ENCODE measurements at places on chromosomes 12 and 14.
A peak's percentile ranks its signal among the peaks of the same experiment; 100 is the strongest.

- H3K36me3 ChIP-seq, result no peaks in the 10 kb centered on the region
- H3K27ac ChIP-seq, result no peak overlapping the region
- H3K27me3 ChIP-seq, result no peaks in the 10 kb centered on the region
- no peak overlapping the region for H3K4me3 ChIP-seq
- no peaks in the 10 kb centered on the region for H3K4me1 ChIP-seq
Observed at GRCh38 chr12:76337583-76337982, 10.6 kb downstream of the BBS10 start.

DNA sequence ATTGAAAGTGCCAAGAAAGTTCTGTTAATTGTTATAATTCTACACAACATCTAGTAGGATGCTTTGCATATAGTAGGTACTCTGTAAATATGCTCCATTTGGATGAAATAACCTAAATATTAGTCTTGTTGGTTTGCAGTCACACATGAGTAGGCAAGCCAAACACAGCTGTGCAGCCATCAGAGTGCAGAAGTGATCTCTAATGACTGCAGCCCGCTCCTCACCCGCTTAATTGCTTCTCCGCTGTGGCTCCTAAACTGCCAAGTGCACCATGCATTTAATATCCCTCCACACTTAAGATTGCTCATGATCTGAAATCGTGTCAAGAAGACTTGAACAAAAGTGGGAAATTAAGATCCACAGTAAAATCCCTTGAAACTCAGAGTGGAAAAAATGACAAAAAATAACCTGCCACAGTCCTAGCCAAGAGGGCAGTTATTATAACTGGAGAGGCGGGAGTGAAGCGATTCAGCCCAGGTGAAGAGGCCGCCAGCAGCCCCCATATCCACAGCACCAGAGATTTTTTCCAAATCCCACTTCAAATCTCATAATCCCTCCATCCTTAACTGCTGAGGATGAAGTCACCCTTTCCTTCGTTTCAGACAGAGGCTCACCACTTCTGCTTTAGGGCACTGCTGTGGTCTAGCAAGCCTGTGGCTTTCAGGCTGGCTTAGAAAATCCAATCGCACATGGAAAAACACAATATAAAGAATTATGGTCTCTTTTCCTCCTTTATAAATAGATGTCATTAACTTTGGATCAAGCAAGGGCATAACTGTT is 69.5 kb downstream of the TMEM30B start:
- H3K27ac ChIP-seq, result no peak overlapping the region
- DNase-seq, result no peak
- H3K4me3 ChIP-seq, result no peak overlapping the region
- H3K4me1 ChIP-seq, result no peaks in the 10 kb centered on the region

DNA sequence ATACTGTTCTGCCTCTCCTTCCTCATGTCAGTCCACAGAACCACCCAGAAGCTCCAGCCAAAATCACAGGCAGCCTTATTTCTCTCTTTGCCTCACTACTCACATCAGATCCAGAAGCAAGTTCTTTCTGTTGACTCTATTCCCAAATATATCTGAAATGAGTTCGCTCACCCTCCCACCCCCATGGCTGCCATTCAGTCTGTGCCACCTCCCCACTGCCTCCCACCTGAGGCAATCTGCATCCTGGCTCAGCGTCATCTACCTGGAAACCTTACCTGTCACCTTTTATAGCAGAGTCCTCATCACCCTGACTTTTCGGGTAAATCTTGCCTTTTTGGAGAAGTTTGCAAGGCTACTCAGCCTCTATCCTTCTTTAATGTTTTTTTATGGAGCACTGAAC is 501.8 kb downstream of the BCL11B start:
- H3K4me1 ChIP-seq, result no peaks in the 10 kb centered on the region
- no peak for DNase-seq
- no peaks in the 10 kb centered on the region for H3K27me3 ChIP-seq
- H3K4me3 ChIP-seq, result no peak overlapping the region
- no peaks in the 10 kb centered on the region for H3K36me3 ChIP-seq

- no peaks in the 10 kb centered on the region for H3K36me3 ChIP-seq
- no peaks in the 10 kb centered on the region for H3K27me3 ChIP-seq
- no peaks in the 10 kb centered on the region for H3K4me1 ChIP-seq
- H3K27ac ChIP-seq, result no peak overlapping the region
- DNase-seq, result no peak
- no peak overlapping the region for H3K4me3 ChIP-seq
Observed at GRCh38 chr12:48693572-48693971, 11.5 kb upstream of the KANSL2 start.

GRCh38 chr14:73720636-73721035 is 6.5 kb upstream of the PNMA1 start:
- H3K4me1 ChIP-seq, result peaks cover 17% of the 10 kb centered on the region
- no peaks in the 10 kb centered on the region for H3K27me3 ChIP-seq
- H3K4me3 ChIP-seq, result no peak overlapping the region
- no peak overlapping the region for H3K27ac ChIP-seq
- no peaks in the 10 kb centered on the region for H3K36me3 ChIP-seq

- no peak overlapping the region for H3K27ac ChIP-seq
- DNase-seq, result no peak
- no peaks in the 10 kb centered on the region for H3K27me3 ChIP-seq
- no peaks in the 10 kb centered on the region for H3K4me1 ChIP-seq
- no peaks in the 10 kb centered on the region for H3K36me3 ChIP-seq
Observed at GRCh38 chr12:22658214-22658613, 33.2 kb downstream of the ETNK1 start.

DNA sequence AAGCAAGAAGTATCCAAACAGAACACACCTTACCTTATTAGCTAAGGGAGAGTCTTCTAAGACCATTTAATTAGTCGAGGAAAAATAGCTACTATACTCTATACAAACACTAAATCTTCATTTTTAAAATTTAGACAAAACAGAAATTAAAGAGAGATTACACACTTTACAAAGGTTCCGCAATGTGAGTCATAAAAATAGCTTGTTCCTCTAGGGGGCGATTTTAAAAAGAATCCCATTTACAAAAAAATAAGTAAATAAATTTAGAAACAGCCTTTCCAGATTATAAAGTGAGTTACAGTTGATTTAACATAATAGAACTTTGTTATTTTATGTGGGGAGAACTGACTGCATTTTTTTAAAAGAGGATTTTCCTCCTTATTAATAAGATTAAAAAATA is 201.6 kb downstream of the PAX9 start:
- H3K27me3 ChIP-seq, result no peaks in the 10 kb centered on the region
- H3K27ac ChIP-seq, result no peak overlapping the region
- no peak overlapping the region for H3K4me3 ChIP-seq
- DNase-seq, result no peak
- H3K36me3 ChIP-seq, result no peaks in the 10 kb centered on the region

- H3K27ac ChIP-seq, result no peak overlapping the region
- H3K4me3 ChIP-seq, result no peak overlapping the region
- no peaks in the 10 kb centered on the region for H3K36me3 ChIP-seq
- no peaks in the 10 kb centered on the region for H3K4me1 ChIP-seq
Observed at GRCh38 chr12:22518998-22519397, 25.3 kb downstream of the C2CD5 start.

GRCh38 chr14:39243831-39244230 is 10.1 kb downstream of the MIA2 start:
- no peak for DNase-seq
- no peaks in the 10 kb centered on the region for H3K36me3 ChIP-seq
- H3K4me3 ChIP-seq, result no peak overlapping the region

DNA sequence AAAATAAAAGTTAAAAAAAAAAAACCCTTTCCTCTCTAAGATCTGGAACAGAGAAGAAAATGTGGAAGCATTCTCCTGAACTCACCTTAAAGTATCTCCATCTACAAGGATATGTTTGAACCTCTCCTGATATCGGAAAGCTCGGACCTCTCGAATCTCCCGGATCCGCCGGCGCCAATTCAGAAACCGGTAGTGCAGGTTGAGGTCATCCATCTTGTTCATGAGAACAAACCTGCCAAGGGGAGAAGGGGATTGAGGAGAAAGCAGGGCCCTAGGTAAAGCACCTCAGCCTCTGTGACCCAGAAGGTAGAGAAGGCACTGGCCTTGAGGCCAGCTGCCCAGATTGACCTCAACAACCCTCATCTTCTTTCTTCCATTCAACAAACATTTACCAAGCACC is 2.2 kb downstream of the SPRYD3 start:
- H3K4me1 ChIP-seq, result peaks cover 30% of the 10 kb centered on the region
- DNase-seq, result no peak
- no peaks in the 10 kb centered on the region for H3K27me3 ChIP-seq
- H3K27ac ChIP-seq, result no peak overlapping the region
- H3K36me3 ChIP-seq, result no peaks in the 10 kb centered on the region
- H3K4me3 ChIP-seq, result no peak overlapping the region

- H3K27ac ChIP-seq, result no peak overlapping the region
- H3K27me3 ChIP-seq, result no peaks in the 10 kb centered on the region
- no peak for DNase-seq
- H3K4me3 ChIP-seq, result no peak overlapping the region
- H3K4me1 ChIP-seq, result no peaks in the 10 kb centered on the region
- H3K36me3 ChIP-seq, result no peaks in the 10 kb centered on the region
Observed at GRCh38 chr12:118813778-118814357, 167.5 kb upstream of the SRRM4 start.

DNA sequence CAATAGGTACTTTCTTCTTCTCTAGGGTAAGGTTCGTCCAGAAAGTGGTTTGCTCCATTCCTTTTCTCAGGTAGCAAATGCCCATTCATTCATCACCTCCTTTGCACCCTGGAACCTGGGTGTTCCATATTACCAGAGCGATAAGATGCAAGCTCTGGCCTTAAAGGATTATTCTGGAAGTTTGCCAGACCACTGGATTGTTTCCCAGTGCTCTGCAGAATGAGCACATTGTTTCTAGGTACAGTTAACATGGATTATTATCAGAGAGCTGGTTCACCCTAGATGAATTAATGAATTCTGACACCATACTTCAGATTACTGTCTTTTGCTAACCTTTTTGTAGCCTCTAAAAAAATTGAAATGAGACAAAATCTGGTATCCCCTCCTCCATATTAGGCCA is 170.9 kb upstream of the BMP4 start:
- no peak for DNase-seq
- H3K36me3 ChIP-seq, result no peaks in the 10 kb centered on the region
- no peak overlapping the region for H3K4me3 ChIP-seq
- no peaks in the 10 kb centered on the region for H3K27me3 ChIP-seq
- H3K4me1 ChIP-seq, result no peaks in the 10 kb centered on the region

DNA sequence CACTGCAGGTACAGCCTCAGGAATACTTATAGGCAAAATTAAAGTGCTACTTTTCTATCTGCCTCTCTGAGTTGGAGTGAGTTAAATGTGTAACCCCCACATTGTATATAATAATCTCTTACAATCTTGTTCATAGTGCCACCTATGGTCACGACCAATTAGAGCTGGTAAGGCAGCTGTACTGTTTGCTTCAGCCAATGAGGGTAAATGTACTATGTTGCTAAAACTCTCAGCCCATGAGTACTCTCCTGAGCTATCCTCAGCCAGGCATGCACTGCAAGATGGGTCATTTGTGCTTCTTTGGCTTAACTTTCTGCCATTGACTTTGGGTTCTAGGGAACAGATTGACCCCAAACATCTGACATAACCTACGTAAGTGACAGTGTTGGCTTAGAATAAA is 15.0 kb upstream of the MDM2 start:
- no peak overlapping the region for H3K27ac ChIP-seq
- H3K4me1 ChIP-seq, result no peaks in the 10 kb centered on the region
- no peak for DNase-seq
- no peaks in the 10 kb centered on the region for H3K36me3 ChIP-seq
- H3K4me3 ChIP-seq, result no peak overlapping the region

GRCh38 chr12:120468325-120468820 is 1.2 kb downstream of the SRSF9 start:
- H3K27me3 ChIP-seq, result no peaks in the 10 kb centered on the region
- peak overlapping the region; percentile 87 for H3K27ac ChIP-seq
- H3K36me3 ChIP-seq, result no peaks in the 10 kb centered on the region
- H3K4me3 ChIP-seq, result peak overlapping the region; percentile 79
- peak; percentile 55 for DNase-seq

DNA sequence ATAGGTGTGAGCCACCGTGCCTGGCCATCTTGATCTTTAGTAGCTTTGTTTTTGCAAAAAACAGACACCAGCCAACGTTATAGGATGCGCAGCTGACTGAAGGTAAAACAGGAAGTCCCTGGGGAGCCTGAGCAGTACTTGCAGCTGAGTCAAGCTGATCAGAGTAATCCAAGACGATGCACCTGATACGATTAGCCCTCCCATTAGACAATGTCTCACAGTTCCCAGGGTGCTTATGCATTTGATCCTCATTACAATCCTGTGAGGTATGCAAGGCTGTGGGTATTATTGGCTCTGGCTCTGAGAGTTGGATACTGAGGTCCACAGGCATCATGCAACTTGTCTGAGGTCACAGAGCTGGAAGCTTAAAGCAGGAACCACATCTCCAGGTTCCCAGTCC is 8.1 kb downstream of the KRT18 start:
- no peaks in the 10 kb centered on the region for H3K36me3 ChIP-seq
- no peaks in the 10 kb centered on the region for H3K4me1 ChIP-seq
- no peak overlapping the region for H3K27ac ChIP-seq
- H3K4me3 ChIP-seq, result no peak overlapping the region

DNA sequence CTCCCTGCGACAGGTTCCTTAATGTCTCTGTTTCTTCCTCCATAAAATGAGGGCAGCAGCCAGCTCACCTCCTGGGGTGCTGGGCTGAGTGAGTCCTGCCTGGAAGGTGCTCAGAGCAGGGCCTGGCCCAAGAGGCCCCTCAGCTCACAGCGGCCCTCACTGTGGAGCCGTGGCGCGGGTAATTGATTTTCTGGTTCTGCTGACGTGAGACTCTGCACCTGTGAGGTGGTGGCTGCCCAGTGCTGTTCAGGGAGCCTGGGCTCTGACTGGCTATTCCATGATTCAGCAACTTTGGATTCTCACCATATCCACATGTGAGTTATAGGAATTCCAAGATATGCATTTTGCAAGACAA is 266.6 kb downstream of the ADGRD1 start:
- no peak overlapping the region for H3K27ac ChIP-seq
- no peaks in the 10 kb centered on the region for H3K36me3 ChIP-seq
- DNase-seq, result no peak

GRCh38 chr12:15525441-15525840 is 203.1 kb downstream of the PTPRO start:
- no peak overlapping the region for H3K4me3 ChIP-seq
- H3K36me3 ChIP-seq, result no peaks in the 10 kb centered on the region
- DNase-seq, result no peak

- no peak for DNase-seq
- H3K27ac ChIP-seq, result peak overlapping the region; percentile 78
- H3K36me3 ChIP-seq, result no peaks in the 10 kb centered on the region
- H3K27me3 ChIP-seq, result no peaks in the 10 kb centered on the region
- peaks cover 2% of the 10 kb centered on the region for H3K4me1 ChIP-seq
Observed at GRCh38 chr14:52551696-52552062, 626 bp downstream of the TXNDC16 start.

- H3K36me3 ChIP-seq, result no peaks in the 10 kb centered on the region
- H3K27me3 ChIP-seq, result no peaks in the 10 kb centered on the region
- DNase-seq, result peak; percentile 92
- H3K4me3 ChIP-seq, result peak within 1 kb of the TSS; percentile 84
- H3K4me1 ChIP-seq, result peaks cover 2% of the 10 kb centered on the region
- peak within 1 kb of the TSS; percentile 72 for H3K27ac ChIP-seq
Observed at GRCh38 chr14:69152902-69153151, at the start of gene DCAF5. DCAF5 (minus strand) TSS chr14:69153119; CDS start chr14:69152978, 141 bp downstream.

GRCh38 chr14:69910871-69911270 is 31.7 kb downstream of the SMOC1 start:
- H3K27ac ChIP-seq, result no peak overlapping the region
- no peak overlapping the region for H3K4me3 ChIP-seq
- DNase-seq, result no peak
- no peaks in the 10 kb centered on the region for H3K4me1 ChIP-seq
- no peaks in the 10 kb centered on the region for H3K36me3 ChIP-seq
